ENCODE measurements at places on chromosomes 2 and 18. TPM values are rescaled to one million over a fixed set of nuclear protein-coding genes. Genes with fewer than 3 reads are reported as not detected.
A peak's percentile ranks its signal among the peaks of the same experiment; 100 is the strongest.

The GALNT14 gene
- not detected for total RNA-seq

The ATIC gene
- 42.6 TPM for total RNA-seq

The ERBB4 gene
- 0.54 TPM for total RNA-seq

DNA sequence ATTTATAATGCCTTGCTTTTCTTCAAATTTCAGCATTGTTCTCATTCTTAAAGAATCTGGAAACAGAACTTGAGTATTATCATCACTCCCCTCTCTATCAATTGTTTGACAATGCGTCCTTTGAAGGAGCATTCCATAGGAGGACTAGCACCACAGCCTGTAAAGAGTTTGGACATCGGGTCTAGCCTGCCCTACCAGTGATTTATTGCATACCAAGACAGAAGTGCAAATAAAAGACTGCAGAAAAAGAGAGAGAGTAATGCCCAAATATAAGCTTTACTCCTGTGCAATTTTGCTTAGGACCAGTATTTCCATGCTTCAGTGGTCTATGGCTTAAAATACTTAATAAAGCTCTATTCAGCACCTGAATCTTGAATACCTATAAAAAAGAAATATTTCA, 55.4 kb upstream of the MAP2 start:
- no peak for ATAC-seq

DNA sequence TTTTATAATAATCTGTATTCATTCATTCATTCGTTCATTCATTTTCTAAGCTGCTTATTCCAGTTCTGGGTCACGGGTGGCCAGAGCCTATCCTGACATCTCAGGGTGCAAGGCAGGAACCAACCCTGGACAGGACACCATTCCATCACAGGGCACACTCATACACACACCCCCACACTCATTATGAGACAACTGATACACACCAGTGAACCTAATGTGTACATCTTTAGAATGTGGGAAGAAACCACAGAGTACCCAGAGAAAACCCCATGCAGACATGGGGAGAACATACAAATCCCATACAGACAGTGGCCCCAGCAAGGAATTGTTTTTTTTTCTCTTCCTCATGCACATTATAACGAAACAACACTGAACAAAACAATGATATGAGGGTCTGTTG, 54.7 kb downstream of the RTN4 start:
- ATAC-seq, result no peak

- ATAC-seq, result no peak
Measured at GRCh38 chr2:73232403-73233153, 461 bp downstream of the PRADC1 start.

DNA sequence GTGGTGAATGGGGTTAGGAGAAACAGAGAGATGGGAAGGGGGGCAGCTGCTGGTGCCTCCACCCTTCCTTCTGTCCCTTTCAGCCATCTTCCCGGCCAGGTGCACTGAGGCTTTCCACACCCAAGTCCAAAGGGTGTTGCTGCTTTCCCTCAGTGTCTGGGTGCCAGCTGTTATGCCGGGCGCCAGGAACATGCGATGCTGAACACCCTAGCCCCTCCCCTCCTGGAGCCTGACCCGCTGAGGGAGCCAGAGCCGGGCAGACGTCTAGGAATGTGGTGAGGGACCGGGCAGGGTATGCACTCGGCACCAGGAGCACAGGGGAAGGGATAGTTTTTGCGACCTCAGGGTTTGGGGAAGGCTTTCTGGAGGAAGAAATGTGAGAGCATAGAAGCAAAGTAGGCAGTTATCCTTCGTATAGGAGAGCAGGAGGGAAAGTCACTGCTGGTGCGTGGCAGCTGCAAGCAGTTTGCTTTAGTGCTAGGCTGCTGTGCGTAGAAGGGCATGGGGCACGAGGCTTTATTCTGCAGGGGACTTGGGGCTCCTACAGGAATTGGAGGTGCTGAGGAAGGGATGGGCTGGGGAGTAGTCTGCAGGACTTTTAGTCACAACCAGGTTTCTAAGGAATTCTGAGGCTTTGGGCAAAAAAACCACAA, 147.7 kb downstream of the TSN start:
- no peak for ATAC-seq

DNA sequence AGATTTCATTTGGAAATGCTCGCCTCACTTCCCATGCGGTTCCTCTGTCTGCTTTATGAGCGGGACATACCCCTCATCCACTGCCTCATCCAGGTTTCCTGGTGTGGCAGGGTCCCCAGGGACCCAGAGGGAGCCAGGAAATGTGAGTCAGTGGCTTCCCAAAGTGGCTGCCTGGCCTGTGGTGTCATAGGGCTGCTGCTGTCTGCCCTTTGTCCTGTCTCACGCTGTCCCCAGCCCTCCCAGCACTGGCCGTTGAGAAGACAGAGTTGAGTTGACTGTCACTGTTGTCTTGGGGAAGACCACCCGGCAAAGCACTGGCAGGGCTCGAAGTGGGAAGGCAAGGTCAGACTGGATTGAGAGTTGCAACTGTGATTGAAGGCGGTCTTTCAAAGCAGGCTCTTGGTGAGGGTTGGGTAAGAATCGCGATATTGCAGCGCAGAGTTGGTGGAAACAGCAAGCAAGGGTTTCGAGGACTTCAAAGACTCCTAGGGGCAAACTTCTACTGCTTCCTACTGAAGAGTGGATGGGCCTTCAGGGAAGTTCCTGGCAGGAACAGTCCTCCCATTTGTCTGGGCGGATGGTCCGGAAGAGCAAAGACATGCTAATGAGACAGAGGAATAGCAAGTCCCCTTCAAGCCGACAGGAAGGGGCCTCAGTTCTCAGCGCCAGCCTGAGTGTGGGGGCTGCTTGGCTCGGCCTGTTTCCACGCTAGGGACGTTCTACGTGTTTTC, 33.9 kb downstream of the RAB31 start:
- peak; percentile 50 for ATAC-seq

GRCh38 chr2:235868224-235868623, 300.0 kb downstream of the GBX2 start:
- no peak for ATAC-seq

- ATAC-seq, result no peak
Measured at GRCh38 chr2:46216213-46216612, 81.0 kb upstream of the EPAS1 start.

DNA sequence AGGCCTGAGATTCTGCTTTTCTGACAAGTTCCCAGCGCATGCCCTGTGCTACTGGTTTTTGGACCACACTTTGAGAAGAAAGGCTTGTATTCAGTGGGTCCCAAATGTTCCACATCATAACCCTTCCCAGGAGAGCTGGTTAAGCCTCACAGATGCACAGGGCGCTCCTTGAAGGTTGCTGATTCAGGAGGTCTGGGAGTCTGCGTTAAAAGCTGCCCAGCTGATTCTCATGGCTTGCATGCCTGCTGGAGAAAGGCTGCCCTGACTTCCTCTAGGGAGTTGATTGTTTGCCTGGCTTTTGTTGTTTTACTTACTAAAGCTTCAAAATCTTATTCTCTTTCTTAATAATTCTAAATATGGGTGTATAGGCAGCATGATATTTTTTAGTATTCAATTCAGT, 20.7 kb downstream of the CRYGD start:
- no peak for ATAC-seq

- no peak for ATAC-seq
Measured at GRCh38 chr2:268323-268722, 3.6 kb downstream of the ACP1 start.

DNA sequence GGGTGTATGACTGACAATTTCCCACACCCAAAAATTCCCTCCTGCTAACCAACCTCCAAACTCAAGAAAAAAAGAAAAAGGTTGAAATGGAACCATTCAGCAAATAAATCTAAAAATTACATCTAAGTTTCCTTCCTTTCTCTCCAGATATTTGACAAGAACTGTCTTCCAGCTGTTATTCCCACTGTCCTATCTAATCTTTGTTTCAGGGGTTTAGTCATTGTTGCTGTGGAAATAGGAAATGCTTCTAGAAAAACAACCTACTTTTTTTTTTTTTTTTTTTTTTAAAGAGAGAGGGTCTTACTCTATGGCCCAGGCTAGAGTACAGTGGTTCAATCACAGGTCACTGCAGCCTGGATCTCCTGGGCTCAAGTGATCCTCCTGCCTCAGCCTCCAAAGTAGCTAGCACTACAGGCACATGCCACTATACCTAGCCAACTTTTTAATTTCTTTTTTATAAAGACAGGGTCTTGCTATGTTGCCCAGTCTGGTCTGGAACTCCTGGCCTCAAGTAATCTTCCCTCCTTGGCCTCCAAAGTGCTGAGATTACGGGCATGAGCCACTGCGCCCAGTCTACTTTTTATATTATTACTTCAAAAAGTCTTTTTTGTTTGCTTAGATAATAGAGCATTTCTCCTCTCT, 88.1 kb downstream of the ITSN2 start:
- no peak for ATAC-seq

GRCh38 chr2:199163613-199164458, 293.9 kb downstream of the SATB2 start:
- ATAC-seq, result no peak

- ATAC-seq, result no peak
Measured at GRCh38 chr18:74819433-74820059, 221.9 kb downstream of the ZNF407 start.

Measured in gastroesophageal sphincter (tissue), 4 donors.